Thyroid gland (tissue), 4 donors: ENCODE measurements at places on chromosomes 4 and X. TPM values are rescaled to one million over a fixed set of nuclear protein-coding genes. Genes with fewer than 3 reads are reported as not detected.

ART3 gene
- 2.1 TPM for total RNA-seq

CXCL11 gene
- total RNA-seq: not detected

PRSS12 gene
- 0.56 TPM for total RNA-seq

TCEAL4 gene
- 72.0 TPM for total RNA-seq

HSFX3 gene
- not detected for total RNA-seq

SPANXD gene
- not detected for total RNA-seq

DNA sequence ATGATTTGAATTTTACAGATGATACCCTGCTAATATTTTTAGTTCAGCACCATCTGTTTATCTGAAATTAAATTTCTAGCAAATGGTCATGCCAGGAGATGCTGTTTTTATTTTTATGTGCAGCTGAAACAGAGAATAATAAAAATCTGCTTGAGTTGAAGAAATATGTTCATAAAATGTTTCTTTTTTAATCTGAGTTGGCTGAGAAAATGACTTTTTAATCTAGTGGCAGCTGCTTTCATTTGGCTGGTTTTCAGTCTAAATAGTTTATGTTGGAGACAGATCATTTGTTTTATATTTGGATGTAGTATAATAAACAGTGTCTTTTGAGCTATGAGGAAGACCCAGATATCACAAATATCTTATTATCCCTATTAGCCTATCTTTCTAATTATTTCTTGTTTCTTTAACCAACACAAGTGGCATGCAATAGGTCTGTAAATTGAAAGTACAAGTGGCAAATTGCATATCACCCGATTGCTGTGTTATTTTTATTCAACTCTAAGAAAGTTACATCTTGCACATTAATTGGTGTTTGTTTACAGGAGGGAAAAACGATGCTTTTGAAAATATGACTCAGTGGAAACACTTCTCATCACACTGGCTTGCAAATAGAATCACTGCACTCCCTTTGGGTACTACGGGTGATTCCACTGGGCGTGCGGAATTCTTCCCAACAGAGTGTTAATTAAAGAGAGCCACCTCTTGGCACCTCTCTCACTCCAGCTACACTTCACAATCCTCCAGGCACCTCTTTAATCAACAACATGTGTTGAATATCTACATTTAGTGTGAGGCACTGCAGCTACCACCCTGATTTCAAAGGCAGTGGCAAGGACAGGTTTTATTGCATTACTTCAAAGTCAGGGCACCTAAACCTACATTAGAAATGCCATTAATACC is 51.7 kb upstream of the AP1S2 start:
- no peaks in the 10 kb centered on the region for H3K27me3 ChIP-seq
- no peaks in the 10 kb centered on the region for H3K4me1 ChIP-seq
- no peak for DNase-seq
- no peak overlapping the region for H3K4me3 ChIP-seq
- H3K36me3 ChIP-seq: no peaks in the 10 kb centered on the region
- H3K27ac ChIP-seq: no peak overlapping the region

DNA sequence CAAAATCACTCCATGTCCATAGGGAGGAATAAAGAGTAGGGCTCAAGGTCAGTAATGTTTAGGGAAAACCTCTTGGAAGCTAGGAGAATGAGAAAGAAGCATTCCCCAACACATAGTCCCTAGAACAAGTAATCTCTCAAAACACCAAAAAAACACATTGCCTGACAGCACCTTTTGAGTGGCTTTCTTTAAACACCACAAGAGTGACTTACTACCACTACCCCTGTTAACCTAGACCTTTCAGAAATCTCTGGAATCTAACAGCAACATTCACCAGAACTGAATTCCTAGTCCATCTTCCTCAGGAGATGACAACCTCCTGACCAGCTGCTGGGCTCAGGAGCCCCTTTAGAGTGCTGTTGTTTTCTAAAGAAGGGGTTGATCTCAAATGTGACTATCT is 142.2 kb downstream of the SOWAHB start:
- no peaks in the 10 kb centered on the region for H3K4me1 ChIP-seq
- H3K27me3 ChIP-seq: no peaks in the 10 kb centered on the region
- H3K27ac ChIP-seq: no peak overlapping the region
- DNase-seq: no peak

DNA sequence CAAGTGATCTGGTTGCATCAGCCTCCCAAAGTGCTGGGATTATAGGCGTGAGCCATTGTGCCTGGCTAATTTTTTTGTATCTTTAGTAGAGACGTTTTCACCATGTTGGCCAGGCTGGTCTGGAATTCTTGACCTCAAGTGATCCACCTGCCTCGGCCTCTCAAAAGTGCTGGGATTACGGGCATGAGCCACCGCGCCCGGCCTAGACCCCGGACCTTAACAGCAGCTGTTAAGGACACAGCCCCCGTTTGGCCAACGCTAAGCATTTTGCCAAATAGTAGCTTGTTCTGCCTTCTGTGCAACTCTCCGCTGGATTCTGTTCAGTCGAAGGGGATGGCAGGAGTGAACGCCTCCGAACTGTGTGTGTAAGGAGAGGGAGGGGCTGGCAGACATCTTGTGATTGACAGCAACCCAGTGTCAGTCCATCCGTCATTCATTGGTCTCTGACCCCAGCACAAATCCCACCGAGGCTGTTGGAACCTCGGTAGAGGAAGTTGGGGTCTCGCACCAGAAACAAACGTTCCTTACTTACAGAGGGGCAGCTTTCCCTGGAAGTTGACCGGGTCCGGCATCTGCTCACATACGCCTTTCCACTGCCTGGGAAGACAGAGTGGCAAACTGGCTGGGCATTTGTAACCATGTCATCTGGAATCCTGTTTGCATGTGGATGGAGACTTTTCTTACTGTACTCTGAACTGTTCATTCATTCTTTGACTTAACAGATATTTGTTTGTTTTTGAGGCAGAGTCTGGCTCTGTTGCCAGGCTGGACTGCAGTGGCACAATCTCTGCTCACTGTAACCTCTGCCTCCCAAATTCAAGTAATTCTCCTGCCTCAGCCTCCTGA is 69.4 kb downstream of the TRAPPC11 start:
- no peak for DNase-seq
- H3K27ac ChIP-seq: no peak overlapping the region
- H3K4me1 ChIP-seq: no peaks in the 10 kb centered on the region

DNA sequence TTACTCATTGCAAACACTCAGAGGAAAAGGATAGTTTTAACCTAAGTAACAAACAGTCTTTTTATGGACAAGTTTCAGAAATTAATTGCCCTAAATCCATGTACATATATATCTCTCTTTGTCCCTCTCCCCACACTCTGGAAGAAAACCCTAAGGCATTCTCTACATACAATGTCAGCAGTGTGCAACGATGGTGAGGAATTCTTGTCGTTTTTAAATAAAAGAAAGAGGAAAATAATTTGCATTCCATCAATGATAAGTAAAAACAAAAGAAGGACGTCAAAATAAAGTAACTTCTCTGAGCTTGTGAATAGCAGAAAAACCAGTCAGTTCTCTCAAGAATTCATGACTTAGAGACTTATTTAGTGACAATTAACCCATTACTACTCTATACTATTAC is 550.5 kb upstream of the DIPK2B start:
- no peaks in the 10 kb centered on the region for H3K27me3 ChIP-seq
- H3K36me3 ChIP-seq: no peaks in the 10 kb centered on the region
- H3K4me3 ChIP-seq: no peak overlapping the region
- H3K4me1 ChIP-seq: peaks cover 33% of the 10 kb centered on the region
- peak overlapping the region; percentile 87 for H3K27ac ChIP-seq

DNA sequence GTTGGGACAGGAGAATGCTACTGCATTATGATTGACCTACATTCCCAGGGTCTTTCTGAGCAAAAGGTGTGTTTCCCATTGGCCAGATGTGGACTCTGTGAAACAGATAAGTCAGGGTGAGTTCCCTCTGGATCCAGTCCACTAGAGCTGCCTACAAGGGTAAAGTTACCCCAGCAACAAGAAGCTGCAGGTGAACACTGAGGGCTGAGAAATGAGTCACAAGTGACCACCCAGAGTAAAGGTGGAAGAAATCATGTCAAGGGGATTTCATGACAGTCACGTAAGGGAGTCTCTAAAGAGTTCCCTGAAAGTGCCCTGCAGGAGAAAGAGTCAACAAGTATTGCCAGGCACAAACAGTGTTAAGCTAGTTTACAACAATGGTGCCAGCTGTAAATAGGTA is 16.3 kb downstream of the F8A1 start:
- no peak overlapping the region for H3K4me3 ChIP-seq
- no peak overlapping the region for H3K27ac ChIP-seq
- H3K27me3 ChIP-seq: no peaks in the 10 kb centered on the region
- DNase-seq: no peak
- H3K4me1 ChIP-seq: no peaks in the 10 kb centered on the region

GRCh38 chrX:18034945-18035344 is 173.8 kb upstream of the RAI2 start:
- no peak overlapping the region for H3K27ac ChIP-seq
- no peak for DNase-seq
- no peak overlapping the region for H3K4me3 ChIP-seq

- H3K36me3 ChIP-seq: no peaks in the 10 kb centered on the region
- no peaks in the 10 kb centered on the region for H3K4me1 ChIP-seq
- no peak for DNase-seq
- no peak overlapping the region for H3K27ac ChIP-seq
Observed at GRCh38 chrX:73979551-73980131, 324.3 kb upstream of the ZCCHC13 start.

GRCh38 chrX:38342853-38343778 is 9.3 kb upstream of the OTC start:
- H3K27me3 ChIP-seq: no peaks in the 10 kb centered on the region
- H3K36me3 ChIP-seq: no peaks in the 10 kb centered on the region
- no peak overlapping the region for H3K27ac ChIP-seq
- no peak overlapping the region for H3K4me3 ChIP-seq

GRCh38 chrX:148929686-148930085 is 429.3 kb downstream of the AFF2 start:
- no peak for DNase-seq
- no peak overlapping the region for H3K27ac ChIP-seq
- no peaks in the 10 kb centered on the region for H3K36me3 ChIP-seq

GRCh38 chr4:118557298-118557851 is 127.8 kb upstream of the METTL14 start:
- H3K27me3 ChIP-seq: no peaks in the 10 kb centered on the region
- no peak overlapping the region for H3K4me3 ChIP-seq
- H3K27ac ChIP-seq: no peak overlapping the region
- no peaks in the 10 kb centered on the region for H3K4me1 ChIP-seq

DNA sequence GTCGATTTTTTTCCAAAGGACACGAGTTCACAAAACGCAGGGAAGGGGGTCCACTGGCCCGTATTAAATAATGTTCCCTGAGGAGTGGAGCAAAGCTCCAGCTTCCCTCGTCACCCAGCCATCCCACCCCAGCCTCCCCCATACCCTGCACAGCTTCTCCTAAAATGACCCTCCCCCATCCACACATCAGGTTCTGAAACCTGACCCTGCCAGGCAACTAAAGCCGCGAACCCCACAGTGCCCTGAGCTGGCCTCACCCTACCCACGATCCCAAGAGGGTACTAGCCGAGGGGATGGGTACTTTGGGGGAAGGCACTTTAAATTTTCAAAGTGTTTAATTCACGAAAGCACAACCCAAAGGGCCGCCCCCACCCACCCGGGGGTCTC is 634 bp downstream of the APOO start:
- peaks cover 3% of the 10 kb centered on the region for H3K4me1 ChIP-seq
- DNase-seq: no peak
- no peaks in the 10 kb centered on the region for H3K36me3 ChIP-seq
- no peak overlapping the region for H3K4me3 ChIP-seq

GRCh38 chr4:72338060-72338459 is 231.0 kb downstream of the ADAMTS3 start:
- no peaks in the 10 kb centered on the region for H3K4me1 ChIP-seq
- no peak overlapping the region for H3K4me3 ChIP-seq
- no peak overlapping the region for H3K27ac ChIP-seq
- H3K36me3 ChIP-seq: no peaks in the 10 kb centered on the region

DNA sequence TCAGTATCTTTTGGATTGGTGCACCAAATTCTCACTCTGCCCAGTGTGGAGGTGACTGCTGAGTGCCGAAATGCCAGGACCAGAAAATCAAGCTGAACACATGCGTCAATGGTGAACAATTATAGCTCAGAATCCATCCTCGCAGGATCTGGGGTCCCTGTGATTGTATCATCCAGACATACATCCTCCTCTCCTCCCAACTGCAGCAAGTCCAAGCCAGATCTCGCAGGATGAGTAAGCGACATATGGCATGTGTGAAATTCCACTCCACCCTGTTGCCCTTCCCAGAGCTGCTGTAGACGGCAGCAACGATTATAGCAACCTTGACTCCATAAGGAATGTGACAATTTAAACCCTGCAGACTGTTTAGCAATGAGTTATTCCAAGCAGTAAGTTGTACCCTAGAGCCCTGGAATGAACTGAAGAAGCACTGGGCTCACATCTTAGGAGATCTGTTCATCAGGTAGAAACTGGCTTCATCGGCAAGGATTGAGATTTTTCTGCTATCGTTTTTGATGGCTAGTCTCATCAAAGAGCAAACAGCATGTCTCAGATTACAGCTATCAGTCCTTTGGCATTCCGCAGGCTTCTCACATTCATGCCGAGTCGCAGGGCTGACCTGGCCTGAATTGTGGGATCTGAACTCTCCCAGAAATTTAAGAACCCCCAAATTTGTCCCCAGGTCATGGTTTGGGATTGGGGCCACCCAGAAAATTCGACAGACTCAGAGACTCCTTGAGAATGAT is 35.5 kb upstream of the SORBS2 start:
- no peak for DNase-seq
- no peaks in the 10 kb centered on the region for H3K4me1 ChIP-seq
- H3K27me3 ChIP-seq: no peaks in the 10 kb centered on the region
- H3K27ac ChIP-seq: no peak overlapping the region
- H3K4me3 ChIP-seq: no peak overlapping the region

GRCh38 chrX:41332408-41333002 is 1.5 kb upstream of the DDX3X start:
- H3K4me1 ChIP-seq: peaks cover 9% of the 10 kb centered on the region
- H3K36me3 ChIP-seq: no peaks in the 10 kb centered on the region
- peak overlapping the region; percentile 100 for H3K27ac ChIP-seq
- peak; percentile 34 for DNase-seq

DNA sequence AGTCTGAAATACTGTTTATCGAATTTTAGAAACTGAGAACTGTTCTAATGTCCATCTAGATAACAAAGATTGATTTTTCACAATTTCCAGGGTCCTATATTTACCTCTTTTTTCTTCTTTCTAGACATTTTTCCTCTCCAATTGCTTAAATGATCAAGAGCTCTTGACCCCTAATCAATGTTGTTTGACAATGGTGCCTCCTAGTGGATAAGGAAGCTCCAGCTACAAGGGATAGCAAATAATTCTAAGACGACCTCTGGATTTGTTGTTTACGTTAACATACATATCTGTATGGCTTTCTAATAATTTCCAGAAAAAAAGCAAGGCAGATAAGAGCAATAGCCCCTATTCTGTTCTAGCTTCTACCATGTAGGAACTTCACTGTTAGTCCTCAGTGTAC is 35.8 kb downstream of the GPR82 start:
- DNase-seq: no peak
- no peaks in the 10 kb centered on the region for H3K27me3 ChIP-seq
- H3K4me1 ChIP-seq: no peaks in the 10 kb centered on the region
- H3K36me3 ChIP-seq: no peaks in the 10 kb centered on the region

DNA sequence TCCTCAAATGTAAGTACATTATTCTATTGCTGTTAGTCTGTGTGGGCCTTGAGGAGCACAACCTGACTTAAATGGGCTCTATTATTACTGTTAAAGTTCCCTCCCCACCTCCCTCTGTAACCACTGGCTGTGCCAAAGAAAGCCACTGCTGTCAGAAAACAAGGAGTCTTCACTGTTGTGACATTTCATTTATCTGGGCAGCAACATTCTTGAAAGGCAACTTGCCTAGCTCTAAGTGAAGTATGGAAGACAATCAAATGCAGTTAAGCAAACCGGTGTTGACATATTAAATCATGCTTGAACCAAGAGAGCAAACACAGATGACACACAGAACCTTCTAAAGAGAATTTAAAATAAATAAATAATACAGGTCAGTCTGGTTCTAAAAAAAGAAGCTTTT is 81.0 kb downstream of the EPHA5 start:
- no peaks in the 10 kb centered on the region for H3K4me1 ChIP-seq
- no peak for DNase-seq
- H3K27ac ChIP-seq: no peak overlapping the region
- no peaks in the 10 kb centered on the region for H3K27me3 ChIP-seq
